ENCODE measurements at places on chromosomes 1 and 21.

- DNase-seq: no peak
Measured at GRCh38 chr1:109622895-109623294, 3.3 kb downstream of the AMPD2 start.

GRCh38 chr1:18953731-18954231 is 2.7 kb downstream of the IFFO2 start:
- DNase-seq: no peak

- DNase-seq: no peak
Measured at GRCh38 chr1:108130794-108131193, 69.3 kb downstream of the SLC25A24 start.

- DNase-seq: no peak
Measured at GRCh38 chr1:100606438-100606837, 68.5 kb downstream of the GPR88 start.

DNA sequence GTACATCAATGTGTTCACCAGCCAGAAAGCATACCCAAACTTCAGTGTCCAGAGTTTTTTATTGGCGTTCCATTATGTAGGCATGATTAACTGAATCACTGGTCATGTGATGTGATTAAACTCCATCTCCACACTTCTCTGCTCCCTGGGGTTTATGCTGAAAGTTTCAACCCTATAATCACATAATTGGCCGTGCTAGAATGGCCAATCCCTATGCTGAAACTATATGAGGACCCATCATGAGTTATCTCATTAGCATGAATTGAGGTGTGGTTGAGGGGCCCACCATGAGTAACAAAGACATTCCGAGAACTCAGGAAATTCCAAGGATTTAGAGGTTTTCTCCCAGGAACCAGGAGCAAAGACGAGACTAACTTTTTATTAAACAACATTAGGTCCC is 31.8 kb upstream of the FBXO28 start:
- no peak for DNase-seq

DNA sequence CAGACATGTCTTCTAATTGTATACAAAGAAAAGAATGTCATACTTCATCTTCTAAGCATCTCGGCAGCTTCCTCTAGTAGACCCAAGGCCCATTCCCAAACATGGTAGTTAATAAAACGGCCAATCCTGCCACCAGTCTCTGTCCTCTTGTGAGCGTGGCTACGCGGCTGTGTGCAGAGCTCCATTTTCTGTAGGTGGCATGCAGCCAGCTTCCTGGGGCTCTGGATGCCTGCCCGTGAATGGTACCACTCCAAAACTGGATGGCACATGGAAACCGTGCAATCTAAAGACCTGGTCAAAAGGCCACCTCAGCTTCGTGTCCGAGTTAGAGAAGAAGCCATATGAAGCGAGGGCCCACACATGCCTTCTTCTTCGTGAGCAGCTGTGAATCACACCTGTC is 110.7 kb downstream of the SIPA1L2 start:
- DNase-seq: no peak

DNA sequence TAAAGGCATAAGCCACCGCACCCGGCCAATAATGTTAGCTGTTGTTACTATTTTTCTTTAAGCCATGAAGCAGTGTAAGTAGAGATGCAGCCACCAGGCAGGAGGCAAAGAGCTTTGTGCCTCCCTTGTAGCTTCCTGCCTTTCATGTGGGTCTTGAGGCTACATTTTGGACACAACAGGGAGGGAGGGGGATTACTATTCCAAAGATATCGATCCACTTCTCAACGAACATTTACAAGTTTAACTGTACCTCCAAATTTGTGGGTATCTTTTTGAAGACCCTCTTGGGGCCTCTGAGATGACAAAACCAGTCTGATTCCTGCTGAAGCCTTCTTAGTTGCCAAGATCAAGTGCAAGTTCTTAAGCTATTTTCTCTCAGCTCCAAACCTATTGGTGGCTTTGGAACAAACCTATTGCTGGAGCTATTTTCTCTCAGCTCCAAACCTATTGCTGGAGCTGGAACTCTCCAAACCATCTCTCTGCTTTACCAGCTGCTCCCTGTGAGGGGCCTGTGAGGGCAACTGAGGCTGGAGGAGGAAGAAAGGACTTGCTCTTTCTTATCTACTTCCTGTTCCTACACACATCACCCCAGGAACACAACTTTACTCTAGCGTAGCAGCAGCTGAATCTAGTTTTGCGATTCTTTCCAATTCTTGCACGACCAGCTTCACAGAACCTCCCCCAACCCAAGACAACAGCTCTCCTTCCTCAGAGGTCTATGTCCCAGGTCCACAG is 16.1 kb upstream of the RCAN3 start:
- no peak for DNase-seq

GRCh38 chr1:152110365-152110859 is 4.8 kb downstream of the TCHH start:
- peak; percentile 24 for DNase-seq

GRCh38 chr1:16720351-16721223 is 19.7 kb upstream of the RNU1-4 start:
- no peak for DNase-seq

DNA sequence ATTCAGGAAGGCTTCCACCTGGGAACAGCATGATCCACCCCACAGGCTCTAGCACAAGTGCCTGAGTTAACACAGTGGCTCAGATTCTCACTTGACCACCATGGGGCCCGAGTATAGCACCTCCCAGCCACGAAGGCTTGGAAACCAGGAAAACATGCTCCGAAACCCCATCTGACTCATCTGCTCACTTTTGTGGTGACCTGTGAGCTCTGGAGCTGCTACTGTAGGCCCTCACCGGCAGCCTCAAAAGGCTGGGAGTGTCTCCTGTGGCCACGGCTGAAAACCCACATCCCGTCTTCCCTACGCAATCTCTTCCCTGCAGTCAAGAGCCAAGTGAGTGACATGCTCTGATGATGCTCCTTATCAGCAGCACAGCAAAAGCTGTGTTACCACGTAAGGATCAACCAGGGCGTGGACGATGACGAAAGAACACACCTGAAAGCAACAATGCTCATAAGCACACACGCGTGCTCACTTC is 81.4 kb downstream of the TGFBR3 start:
- DNase-seq: no peak

- no peak for DNase-seq
Measured at GRCh38 chr21:40047211-40047610, 180.0 kb downstream of the PCP4 start.

- DNase-seq: peak; percentile 54
Measured at GRCh38 chr1:172628401-172628800, 30.5 kb upstream of the FASLG start.

GRCh38 chr21:42148584-42148983 is 70.4 kb upstream of the ABCG1 start:
- DNase-seq: no peak

DNA sequence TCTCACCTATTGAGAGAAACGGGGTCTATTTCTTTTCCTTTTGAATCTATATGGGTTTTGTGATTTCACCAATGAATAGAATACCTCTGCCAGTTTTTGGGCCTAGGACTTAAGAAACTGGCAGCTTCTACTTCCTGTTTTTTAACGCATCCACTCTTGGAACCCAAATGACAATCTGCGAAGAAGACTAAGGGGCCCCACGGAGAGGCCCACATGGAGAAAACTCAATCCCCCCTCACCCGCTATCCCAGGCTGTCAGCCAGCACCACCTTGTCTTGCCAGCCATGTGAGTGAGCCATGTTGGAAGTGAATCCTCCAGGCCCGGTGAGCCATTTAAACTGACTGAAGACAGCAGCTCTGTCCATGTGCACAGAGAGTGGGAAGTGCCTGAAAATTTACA is 3.6 kb upstream of the HENMT1 start:
- DNase-seq: no peak

DNA sequence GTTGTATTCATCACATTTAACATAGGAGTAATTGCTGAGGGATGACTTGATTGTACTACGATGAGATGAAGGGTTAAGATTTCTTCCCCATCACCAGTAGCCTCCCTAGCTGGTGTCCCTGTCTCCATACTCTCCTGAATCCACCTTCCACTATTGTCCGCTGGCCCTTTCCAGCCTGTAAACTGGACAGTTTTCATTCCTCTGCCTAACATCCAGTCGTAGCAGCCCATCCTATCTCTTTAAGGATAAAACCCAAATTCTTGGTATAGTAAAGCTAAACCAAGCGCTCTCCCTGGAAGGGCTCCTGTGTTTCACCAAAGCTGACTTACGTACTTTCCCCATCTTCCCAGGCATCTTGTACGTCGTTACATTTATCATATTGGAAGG is 670 bp downstream of the COX20 start:
- DNase-seq: no peak

GRCh38 chr1:200659269-200659668 is 10.4 kb downstream of the DDX59 start:
- DNase-seq: no peak

- DNase-seq: no peak
Measured at GRCh38 chr1:199279872-199280645, 641.2 kb downstream of the PTPRC start.

DNA sequence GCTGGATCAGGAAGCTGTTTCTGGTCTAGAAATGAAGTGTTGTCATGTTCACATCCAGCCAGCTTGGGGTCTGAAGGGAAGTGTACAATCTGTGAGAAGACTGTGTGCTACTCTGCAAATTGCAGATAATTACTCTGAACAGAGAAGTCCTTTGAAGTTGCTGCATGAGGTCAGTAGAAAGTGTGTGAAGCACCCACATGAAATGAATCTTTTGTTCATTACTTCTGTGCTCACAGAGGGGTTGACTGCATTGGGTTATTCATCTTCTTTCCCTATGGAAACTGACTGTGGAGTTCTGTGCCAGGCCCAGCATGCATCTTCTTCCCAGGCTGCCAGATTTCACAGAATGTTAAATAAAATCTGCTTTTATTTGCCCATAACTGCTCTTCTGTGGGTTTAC is 47.1 kb downstream of the CTH start:
- no peak for DNase-seq

DNA sequence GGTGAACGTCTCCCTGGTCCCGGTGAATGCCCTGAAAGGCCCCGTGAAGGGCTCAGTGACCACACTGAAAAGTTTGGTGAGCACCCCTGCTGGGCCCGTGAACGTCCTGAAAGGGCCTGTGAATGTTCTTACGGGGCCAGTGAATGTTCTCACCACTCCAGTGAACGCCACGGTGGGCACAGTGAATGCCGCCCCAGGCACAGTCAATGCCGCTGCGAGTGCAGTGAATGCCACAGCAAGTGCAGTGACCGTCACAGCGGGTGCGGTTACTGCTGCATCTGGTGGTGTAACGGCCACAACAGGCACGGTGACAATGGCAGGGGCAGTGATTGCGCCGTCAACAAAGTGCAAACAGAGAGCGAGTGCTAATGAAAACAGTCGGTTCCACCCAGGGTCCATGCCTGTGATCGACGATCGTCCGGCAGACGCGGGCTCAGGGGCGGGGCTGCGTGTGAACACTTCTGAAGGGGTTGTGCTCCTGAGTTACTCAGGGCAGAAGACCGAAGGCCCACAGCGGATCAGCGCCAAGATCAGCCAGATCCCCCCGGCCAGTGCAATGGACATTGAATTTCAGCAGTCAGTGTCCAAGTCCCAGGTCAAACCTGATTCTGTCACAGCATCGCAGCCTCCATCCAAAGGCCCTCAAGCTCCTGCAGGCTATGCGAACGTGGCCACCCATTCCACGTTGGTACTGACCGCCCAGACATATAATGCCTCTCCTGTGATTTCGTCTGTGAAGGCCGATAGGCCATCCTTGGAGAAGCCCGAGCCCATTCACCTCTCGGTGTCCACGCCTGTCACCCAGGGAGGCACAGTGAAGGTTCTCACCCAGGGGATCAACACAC is 41.5 kb downstream of the ZBTB17 start:
- DNase-seq: no peak

GRCh38 chr1:109850827-109851226 is 59.8 kb upstream of the CSF1 start:
- no peak for DNase-seq

GRCh38 chr1:157155658-157156057 is 17.5 kb upstream of the ETV3 start:
- DNase-seq: no peak

DNA sequence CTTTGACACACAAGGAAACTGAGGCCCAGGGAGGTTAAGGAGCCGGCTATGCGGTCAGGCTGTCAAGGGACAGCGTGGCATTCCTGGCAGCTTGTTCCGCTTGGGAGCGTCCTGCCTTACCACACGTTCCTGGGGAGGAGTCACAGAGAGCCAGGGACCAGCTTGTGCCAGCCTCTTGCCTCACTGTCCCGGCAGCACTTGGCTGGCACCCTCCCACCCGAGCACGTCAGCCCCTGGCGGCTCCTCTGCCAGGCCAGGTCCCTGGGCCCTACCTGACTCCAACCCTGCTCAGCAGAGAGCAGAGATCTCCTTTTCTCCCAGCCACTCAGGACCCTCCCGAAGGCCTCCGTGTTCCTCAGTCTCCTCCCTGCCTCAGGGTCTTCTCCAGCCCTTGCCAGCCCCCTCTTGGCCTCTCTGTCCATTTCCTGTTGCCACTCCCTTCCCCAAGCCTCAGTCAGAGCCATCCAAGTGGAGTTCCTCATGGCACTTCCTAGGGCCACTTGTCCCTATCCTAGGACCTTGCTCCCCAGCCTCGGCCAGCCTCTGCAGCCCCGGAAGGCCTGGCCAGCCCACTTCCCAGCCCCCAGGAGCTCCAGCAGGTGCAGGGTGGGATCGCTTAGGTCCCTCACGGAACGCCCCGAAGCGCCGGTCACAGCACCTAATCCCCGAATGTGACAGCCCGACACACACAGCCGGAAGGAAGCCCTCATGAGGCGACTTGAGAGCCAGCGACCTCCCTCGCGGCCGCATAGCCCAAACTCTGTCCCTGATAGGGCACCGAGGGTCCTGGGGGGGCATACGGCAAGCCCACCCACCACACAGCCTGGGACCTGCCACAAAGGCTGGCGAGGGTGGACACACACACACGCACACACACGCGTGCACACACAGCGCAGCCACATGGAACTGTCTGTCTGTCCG is 130.3 kb downstream of the CASZ1 start:
- no peak for DNase-seq

DNA sequence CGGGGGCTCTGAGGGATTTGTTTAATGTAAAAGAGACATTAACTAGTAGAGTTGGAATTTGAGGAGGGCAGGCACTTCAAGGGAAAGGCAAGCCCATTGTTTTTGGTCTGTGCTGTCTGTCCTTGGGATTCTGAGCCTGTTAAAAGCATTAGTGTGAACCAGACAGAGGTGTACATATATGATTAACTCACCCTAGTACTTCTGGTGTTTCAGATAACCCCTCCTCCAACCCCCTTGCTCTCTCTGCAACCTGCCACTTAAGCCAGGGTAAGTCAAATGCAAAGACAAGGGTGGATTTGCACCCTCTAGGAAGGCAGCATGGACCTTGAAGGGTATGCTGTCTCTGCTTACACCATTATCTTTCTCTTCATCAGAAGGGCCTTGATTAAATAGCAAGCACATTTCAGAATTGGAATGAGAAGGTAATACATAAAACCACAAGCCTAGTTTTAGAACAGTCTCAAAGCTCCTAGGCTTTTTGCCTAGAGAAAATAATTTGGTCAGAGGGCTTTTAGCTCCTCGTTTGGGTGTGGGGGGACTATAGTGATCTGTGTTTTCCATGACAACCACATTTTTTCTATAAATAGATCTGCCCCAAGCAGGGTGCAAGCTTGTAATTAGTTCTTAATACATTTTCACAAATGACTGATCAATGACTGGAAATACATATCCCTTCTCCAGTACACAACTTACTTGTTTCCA is 120.7 kb upstream of the SGIP1 start:
- DNase-seq: no peak

All from fibroblast of skin of left quadriceps (primary cell).